CMK (cell line): ENCODE measurements at places on chromosomes 13 and 19.
A peak's percentile ranks its signal among the peaks of the same experiment; 100 is the strongest.

DNA sequence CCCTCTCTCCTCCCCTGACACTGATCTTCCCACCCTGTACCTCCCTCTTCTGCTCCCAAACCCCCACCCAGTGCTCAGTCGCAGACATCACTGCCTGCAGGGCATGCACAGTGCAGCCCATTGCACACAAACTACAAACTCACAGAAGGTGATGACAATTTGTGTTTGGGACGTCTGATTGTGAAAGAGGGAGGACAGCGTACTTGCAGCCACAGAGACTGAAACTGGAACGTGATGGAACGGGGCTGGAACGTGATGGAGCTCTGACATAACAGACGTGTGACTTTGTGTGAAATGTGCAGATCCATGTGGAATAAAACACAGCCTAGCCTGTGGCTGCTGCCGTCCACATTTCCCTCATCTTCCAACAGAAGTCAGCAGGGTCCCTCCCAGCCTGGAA, 57.3 kb upstream of the CEACAM8 start:
- no peak for DNase-seq

DNA sequence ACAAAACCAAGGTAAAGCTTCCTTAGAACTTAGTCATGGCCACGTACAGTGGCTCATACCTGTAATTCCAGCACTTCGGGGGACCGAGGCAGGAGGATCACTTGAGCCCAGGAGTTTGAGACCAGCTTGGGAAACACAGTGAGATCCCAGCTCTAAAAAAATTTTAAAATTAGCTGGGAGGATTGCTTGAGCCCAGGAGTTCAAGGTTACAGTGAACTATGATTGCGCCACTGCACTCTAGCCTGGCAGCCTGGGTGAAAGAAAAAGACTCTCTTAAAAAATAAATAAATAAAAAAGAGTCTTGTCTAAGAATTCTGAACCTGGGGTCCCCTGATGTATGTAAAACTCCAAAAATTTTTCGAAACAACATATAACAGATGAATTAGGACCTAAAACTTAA, 34.9 kb downstream of the N4BP2L2 start:
- DNase-seq: no peak

- DNase-seq: no peak
Measured at GRCh38 chr13:94333131-94333820, 146.2 kb downstream of the DCT start.

DNA sequence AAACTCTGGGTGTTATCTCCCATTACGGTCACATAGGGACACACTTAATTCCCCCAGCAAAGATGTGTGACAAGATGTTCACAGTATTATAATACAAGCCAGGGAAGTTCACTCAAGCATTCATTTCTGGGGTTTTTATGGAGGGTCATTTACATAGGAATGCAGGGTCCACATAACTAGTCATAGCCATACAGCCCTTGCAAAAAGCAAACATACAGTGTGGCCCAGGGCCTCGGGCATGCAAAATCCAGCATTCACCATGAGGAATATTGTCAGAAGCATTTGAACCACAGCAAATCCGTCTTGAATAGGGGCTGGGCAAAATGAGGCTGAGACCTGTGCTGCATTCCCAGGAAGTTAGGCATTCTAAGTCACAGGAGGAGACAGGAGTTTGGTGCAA, 13.0 kb upstream of the ZNF460 start:
- DNase-seq: no peak

DNA sequence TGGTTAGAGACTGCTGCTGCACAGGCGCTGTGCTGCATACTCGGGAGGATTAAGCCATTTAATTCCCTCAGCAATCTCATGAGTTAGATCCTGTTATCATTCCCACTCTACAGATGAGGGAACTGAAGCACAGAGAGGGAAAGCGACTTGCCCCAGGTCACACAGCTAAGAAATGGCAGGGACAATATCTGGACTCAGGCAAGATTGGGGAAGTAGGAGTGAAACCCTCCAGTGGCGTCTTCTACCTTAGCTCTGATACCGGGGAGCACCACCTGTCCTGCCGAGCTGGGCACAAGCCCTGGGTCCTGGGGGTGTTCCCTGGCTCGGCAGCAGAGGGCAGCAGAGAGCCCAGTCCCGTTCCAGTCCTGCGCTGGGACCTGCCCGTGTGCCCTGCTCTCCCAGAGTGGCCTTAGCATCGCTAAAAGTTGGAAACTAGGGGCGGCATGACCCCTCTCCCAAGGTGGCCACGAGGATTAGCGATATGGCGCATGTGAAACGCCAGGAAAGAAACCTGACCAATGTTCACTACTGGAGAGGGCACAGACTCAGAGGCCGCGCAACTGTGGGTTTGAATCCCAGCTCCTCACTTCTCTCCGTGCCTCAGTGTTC, 20.5 kb downstream of the CYTH2 start:
- DNase-seq: peak; percentile 49

GRCh38 chr13:98441056-98441676, 135.7 kb downstream of the STK24 start:
- no peak for DNase-seq

GRCh38 chr13:38103851-38104250, 234.3 kb upstream of the TRPC4 start:
- DNase-seq: no peak

DNA sequence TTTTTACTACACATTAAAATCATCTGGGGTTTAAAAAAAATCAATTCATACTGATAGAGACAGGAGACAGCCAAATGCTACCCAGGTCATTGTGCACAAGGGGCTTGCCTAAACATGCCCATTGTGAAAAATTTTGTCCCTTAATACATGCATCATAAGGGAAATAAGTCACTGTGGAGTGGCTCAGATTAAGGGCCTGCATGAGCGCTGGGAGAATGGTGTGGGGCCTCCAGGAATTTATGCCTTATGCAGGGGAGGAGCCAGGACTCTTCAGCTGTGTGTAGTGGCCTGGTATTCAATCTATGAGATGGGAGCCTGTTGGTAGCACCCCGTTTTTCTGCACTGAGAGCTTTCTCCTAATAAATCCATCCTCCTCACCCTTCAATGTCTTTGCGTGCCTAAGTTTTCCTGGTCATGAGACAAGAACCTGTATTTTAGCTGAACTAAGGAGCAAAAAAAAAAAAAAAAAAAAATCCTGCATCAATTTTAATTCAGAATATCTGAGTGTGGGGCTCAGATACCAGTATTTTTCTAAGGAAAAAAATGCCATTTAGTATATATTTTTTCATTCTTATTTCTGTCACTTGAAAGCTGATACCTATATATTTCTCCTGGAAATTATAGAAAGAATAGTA, 997.6 kb upstream of the ATXN8OS start:
- no peak for DNase-seq

- no peak for DNase-seq
Measured at GRCh38 chr13:97275776-97276501, 53.8 kb downstream of the MBNL2 start.

GRCh38 chr13:45878966-45879365, 27.4 kb upstream of the SIAH3 start:
- no peak for DNase-seq

DNA sequence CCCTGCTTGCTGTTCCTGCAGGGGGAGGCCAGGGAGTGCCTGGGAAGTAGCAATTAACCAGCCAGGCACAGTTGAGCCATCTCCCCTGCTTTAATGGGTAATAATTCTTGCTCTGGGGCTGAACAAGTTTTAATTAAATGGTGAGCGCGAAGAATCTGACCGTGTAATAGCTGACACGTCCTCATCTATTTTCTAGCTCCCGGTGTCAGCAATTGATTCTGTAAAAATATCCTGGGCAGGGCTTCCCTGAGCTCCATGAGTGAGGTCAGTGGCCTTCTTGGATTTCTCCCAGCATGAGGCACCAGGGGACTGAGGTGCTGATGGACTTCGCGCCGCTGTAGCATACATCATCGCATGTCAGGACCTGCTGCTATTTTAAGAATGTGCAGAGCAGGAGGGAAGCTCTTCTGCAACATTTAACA, 26.9 kb downstream of the SIPA1L3 start:
- no peak for DNase-seq

DNA sequence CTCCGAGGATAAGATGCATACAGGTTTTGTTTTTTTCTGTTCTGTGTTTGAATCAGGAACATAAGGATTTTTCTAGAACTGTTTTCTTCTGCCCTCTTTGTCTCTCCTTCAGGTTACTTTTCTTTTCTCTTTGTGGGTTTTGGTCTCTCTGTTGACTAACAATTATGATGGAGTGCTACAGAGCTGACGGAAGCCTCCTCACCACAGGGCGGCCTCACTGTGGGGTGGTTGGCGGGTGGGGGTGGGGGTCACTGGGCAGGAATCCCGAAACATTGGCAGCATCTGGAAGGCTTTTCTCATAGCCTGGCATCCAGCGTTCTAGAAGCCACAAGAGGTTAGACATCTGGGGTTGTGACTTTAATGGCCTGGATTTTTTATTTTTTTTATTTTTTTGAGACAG, 12.0 kb upstream of the MATK start:
- DNase-seq: no peak

- DNase-seq: no peak
Measured at GRCh38 chr13:78022164-78022877, 103.7 kb upstream of the EDNRB start.

GRCh38 chr19:14545716-14546082, 16.3 kb downstream of the TECR start:
- no peak for DNase-seq

- no peak for DNase-seq
Measured at GRCh38 chr19:55209693-55210472, 582 bp upstream of the PTPRH start.

DNA sequence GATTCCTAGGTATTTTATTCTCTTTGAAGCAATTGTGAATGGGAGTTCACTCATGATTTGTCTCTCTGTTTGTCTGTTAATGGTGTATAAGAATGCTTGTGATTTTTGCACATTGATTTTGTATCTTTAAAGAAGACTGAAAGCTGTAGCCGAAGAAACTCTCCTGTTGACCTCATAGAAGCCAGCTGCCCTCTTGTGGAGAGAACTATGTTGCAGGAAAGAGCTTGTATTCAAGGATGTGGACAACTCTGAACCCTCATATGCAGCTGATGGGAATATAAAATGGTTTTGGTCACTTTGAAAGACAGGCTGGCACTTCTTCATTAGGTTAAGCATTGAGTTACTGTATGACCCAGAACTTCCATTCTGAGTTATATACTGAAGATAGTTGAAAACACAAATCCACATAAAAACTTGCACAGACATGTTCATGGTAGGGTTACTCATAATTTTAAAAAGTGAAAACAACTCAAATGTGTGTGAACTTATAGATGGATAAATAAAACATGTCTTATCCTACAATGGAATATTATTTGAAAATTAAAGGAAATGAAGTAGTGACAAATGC, 65.8 kb upstream of the SLITRK6 start:
- DNase-seq: peak; percentile 15

DNA sequence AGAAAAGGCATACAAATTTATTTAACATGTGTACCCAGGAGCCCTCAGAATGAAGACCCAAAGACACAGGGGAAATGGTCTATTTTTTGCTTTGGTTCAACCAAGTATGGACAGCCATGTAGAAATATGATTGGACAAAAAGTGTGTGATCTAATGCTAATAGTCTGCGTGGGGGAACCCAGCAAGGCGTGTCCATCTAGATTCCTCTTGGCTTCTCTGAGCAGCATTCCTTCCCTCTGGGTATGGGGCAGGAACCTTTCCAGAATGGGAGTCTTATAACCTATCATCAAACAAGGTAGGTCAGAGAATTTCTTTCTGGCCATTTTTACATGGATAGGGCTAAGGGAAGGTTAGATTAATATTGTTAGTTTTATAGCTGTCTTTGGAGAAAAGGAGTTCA, 698.2 kb downstream of the FGF9 start:
- DNase-seq: no peak

- no peak for DNase-seq
Measured at GRCh38 chr19:7216373-7216902, 77.8 kb downstream of the INSR start.

GRCh38 chr19:38852231-38853044, 2.7 kb upstream of the HNRNPL start:
- DNase-seq: no peak

- DNase-seq: no peak
Measured at GRCh38 chr13:62450759-62451158, 1035.1 kb upstream of the PCDH20 start.

GRCh38 chr13:80555796-80556678, 215.1 kb upstream of the SPRY2 start:
- DNase-seq: no peak

- no peak for DNase-seq
Measured at GRCh38 chr13:96540670-96541069, 450.8 kb downstream of the HS6ST3 start.

DNA sequence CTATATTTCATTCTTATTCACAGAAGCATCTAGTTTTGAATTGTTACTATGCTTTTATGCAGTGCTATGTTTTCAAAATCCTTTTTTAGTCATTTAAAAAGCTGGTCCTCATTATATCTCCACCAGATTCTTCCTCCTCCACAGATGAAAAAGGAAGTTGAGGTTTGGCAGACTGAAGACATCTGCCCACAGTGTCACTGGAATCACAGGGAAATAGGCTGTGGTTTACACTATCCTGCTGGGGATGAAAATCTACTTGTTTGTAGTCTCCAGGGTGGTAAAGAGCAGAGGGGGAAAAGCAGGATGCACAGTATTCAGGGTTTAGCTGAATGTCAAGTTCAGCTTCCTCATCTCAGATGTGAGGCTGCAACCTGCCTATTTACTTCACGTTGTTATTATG, 351.2 kb downstream of the DNAJC15 start:
- DNase-seq: no peak

GRCh38 chr13:111512707-111513106, 192.3 kb downstream of the TEX29 start:
- DNase-seq: no peak

DNA sequence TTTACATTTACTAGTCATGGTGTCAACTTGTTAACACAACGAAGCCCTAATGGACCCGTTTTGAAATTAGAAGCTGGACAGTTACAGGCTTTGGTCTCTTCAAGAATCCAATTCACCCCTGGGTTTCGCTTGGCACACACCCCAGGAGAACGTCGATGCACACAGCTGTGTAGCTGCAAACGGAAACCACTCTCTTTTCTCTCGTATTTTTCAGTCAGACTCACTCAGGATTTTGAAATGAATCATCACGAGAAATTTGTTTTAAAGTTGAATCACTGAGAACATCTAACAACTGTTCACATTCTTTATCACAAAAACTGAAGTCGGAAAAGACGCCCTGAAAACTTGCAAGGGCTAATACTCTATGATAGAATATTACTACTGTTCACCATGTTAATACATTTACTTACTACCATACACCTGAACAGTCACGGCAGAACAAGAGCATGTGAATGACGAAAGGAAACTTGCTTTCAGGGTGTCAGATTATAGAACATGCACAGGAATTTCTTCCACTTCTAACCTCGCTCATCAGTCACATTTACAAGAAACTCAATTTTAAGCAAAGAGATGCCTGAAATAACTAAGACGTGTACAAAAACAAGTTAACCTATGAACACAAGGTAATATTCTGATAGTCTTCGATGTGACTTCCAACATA, 4.7 kb downstream of the PNMA8A start:
- no peak for DNase-seq
